HEK293T (cell line): ENCODE measurements at places on chromosomes 13 and 19.

- no peak for DNase-seq
Measured at GRCh38 chr13:111503376-111503775, 182.9 kb downstream of the TEX29 start.

DNA sequence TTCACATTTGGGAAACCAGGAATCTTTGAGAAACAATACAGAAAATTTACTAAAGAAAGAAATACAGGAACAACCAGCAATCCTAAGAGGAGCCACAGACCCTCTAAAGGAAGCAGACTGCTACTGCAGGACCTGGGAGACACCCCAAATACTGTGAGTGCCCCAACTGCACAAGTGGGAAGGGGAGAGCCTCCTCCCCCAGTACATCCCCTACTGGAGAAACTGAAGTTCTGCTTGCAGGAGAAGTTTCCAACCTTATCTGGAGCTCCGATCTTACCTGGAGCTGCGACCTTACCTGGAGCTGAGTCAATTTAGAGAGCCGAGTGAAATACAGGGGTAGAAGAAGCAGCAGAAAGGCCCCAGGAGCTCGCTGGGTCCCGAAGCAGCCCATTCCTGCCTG, 236.4 kb upstream of the SPRY2 start:
- no peak for DNase-seq

GRCh38 chr19:50266896-50267295, 62.3 kb downstream of the KCNC3 start:
- DNase-seq, result peak; percentile 56

- DNase-seq, result no peak
Measured at GRCh38 chr13:75641026-75641425, 4.9 kb downstream of the LMO7 start.

DNA sequence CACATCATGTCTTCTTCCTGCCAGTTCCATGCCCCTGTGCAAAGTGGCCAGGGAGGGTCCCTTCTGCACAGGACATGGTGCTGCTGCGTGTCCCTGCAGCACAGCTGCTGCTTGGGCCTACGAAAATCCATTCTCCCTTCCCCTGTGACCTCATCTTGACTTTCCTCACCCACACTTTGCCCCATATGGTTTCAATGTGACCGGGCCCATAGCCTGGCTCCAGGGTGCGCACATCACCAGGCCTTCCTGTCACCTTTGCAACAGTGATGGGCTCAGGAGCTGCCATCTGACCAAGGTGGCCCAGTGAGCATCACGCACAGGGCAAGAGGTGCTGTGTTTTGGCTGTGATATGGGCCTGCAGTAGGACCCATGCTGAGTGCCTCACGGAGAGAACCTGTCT, 10.8 kb downstream of the PPP1R12C start:
- DNase-seq, result no peak

DNA sequence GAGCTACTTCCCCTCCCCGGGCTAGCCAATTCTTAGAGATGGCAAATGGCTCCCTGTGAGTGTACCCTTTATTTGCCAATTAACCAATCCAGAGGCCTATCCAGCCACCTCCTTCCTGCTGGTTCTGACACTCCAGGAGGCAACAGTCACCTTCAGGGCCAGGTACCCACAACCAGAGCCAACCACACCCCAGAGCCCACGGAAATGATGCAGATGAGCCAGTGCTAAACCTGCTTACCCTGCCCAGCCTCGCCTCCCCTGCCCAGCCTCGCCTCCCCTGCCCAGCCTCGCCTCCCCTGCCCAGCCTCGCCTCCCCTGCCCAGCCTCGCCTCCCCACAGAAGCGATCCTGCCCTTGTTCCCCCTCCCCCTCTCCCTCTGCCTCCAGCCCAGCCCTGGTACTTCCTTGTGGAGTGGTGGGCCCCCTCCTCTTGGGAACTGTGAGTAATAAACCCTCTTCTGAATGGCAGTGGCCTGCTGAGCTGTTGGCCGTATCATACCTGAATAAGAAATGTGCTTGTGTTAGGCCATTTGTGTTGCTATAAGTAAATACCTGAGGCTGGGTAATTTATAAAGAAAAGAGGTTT, 173.8 kb upstream of the RNF113B start:
- no peak for DNase-seq

GRCh38 chr13:114107686-114108081, 24.7 kb downstream of the RASA3 start:
- no peak for DNase-seq

DNA sequence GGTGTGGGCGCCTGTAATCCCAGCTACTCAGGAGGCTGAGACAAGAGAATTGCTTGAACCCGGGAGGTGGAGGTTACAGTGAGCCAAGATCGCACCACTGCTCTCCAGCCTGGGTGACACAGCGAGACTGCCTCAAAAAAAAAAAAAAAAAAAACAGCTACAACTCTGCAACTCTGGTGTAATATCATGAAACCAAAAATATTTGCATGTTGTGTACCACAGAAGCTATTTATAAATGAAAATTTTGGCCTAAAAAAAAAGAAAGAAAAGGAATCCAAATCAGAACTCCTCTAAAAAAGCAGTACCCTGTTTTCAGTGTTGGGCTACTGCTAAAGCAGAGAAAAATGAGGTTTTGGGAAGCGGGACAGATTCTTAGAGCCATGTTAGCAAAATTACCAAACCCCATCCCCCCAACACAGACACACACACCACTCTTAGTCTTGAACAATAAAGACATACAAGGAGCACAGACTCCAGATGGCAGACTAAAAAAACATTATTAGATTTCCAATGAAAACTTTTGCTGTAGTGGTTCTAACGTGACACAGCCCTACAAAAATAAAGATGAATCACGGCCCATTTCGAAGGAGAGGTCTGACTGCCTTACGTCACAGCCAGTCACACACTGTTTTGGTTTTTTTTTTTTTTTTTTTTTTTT, 51.5 kb downstream of the INSR start:
- no peak for DNase-seq

- no peak for DNase-seq
Measured at GRCh38 chr13:98103531-98103930, 39.4 kb upstream of the FARP1 start.

- peak; percentile 79 for DNase-seq
Measured at GRCh38 chr13:43785650-43786471, 911 bp downstream of the ENOX1 start.

GRCh38 chr13:62251734-62252133, 836.1 kb upstream of the PCDH20 start:
- DNase-seq, result no peak

DNA sequence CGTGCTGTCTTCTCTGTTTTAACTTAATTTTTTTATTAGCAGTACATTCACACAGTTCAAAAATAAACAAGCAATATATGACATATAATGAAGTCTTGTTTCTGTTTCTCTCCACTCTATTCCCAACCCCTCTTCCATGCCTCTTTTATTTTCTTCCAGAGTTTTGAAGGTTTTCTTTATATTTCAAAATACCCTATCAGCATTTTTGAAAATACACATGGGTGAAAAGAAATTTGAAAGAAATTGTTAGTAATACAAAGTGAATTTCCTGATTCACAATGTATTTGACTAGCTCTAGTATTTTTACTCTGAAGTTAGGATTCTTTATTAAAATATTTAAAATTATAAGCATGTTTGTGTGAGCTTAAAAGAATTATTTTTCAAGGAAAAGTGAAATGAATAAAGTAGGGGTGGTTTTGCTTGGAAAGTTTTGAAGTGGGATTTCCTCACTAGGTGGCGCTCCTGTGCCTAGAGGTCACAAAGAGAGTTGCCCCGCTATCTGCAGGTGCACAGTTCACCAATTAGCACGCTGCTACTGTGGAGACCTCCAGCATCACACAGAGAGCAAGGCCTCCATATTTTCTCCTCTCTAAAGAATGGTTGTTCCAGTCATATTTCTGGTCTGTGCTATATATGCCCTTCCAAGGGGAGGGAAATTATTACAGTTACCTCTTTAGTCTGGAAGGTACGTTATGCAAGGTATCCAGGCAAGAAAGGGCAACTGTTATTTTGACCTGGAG, 37.6 kb downstream of the SOX21 start:
- DNase-seq, result peak; percentile 92

DNA sequence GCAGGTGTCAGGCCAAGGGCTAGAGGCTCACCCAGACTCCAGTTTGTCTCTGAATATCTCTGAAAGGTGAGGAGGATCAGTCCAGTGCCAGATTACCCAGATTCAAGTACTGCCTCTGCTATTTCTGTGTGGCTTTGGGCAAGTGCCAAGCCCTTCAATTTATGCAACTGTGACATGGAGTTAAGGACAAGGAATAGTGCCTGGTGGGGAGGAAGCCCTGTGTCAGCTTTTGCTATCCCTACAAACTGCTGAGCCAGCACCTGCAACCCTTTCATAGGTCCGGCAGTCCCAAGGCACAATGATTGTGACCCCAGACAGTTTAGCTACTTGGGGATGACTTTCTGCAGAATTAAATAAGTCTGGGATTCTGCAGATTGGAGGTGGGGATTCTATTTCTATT, 123.0 kb downstream of the KL start:
- no peak for DNase-seq

- no peak for DNase-seq
Measured at GRCh38 chr13:29849071-29849631, 1.3 kb downstream of the UBL3 start.

GRCh38 chr19:40143612-40144011, 47.6 kb upstream of the MAP3K10 start:
- DNase-seq, result no peak

DNA sequence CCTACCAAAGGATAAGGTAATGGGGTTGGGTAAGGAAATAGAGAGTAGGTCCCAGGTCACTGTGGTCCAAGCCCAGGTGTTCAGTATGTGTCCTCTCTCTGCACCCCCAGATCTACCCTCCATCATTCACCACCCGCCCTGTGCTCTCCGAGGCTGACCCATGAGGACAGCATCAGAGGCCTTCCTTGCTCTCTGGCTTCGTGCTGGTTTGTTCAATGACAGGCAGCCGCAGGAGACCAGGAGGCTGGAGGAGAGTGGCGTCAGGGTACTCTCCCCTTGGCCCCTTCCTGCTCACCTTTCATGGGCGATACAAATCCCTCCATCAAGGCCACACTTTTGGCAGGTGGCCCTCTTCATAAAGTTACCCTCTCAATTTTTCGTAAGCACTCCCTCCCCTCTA, 1.7 kb downstream of the TUBA3C start:
- DNase-seq, result no peak

GRCh38 chr19:17121736-17122293, 46.2 kb downstream of the MYO9B start:
- DNase-seq, result no peak

DNA sequence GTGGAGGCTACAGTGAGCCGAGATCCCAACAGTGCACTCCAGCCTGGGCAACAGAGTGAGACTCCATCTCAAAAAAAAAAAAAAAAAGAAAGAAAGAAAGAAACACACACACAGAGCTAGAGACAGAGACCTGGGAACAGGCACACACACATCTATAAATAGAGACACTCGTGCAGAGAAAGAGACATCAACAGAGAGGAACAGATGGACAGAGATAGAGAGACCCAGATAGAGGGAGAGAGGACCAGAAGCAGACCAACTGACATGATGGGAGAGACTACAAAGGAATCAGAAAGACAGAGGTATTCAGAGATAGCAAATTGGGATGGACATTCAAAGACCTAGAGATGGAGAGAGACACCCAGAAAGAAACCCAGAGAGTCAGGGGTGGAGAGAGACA, 2.1 kb upstream of the CA11 start:
- DNase-seq, result no peak

- DNase-seq, result no peak
Measured at GRCh38 chr19:50520822-50521465, 7.2 kb upstream of the ASPDH start.

GRCh38 chr13:112530861-112531260, 57.1 kb downstream of the TUBGCP3 start:
- no peak for DNase-seq

GRCh38 chr13:100451923-100452322, 136.7 kb downstream of the GGACT start:
- DNase-seq, result no peak

- no peak for DNase-seq
Measured at GRCh38 chr13:107545946-107546502, 669.3 kb downstream of the LIG4 start.

GRCh38 chr13:50467156-50468110, 376.1 kb downstream of the DLEU7 start:
- DNase-seq, result no peak

- DNase-seq, result no peak
Measured at GRCh38 chr13:46844431-46844830, 47.5 kb upstream of the ESD start.

- DNase-seq, result peak; percentile 12
Measured at GRCh38 chr13:59043016-59043415, 1120.7 kb downstream of the DIAPH3 start.

DNA sequence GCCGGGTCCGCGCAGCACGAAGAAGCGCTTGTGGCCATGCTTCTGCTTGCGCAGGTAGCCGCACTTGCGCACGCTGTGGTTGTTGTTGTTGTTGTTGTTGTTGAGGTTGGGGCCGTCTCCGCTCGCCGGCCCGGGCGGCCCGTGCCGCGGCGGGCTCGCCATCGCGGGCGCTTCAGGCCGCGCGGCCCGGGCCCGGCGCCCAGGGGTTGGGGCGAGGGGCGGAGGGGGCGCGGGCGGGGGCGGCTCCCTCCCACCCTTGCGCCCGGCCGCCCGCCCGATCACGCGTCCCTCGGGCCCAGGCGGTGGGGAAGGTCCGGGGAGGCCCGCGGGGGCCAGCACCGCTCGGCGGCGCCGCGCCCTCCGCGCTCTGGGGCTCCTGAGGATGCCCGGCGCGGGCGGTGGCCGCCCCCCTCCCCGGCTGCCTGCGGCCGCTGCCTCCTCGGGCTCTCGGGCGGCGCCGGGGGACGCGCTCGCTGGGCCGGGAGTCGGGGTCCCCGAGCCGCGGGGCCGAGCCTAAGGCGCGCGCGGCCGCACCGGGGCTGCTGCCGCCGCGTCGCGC, 412 bp downstream of the IRS2 start:
- DNase-seq, result no peak

DNA sequence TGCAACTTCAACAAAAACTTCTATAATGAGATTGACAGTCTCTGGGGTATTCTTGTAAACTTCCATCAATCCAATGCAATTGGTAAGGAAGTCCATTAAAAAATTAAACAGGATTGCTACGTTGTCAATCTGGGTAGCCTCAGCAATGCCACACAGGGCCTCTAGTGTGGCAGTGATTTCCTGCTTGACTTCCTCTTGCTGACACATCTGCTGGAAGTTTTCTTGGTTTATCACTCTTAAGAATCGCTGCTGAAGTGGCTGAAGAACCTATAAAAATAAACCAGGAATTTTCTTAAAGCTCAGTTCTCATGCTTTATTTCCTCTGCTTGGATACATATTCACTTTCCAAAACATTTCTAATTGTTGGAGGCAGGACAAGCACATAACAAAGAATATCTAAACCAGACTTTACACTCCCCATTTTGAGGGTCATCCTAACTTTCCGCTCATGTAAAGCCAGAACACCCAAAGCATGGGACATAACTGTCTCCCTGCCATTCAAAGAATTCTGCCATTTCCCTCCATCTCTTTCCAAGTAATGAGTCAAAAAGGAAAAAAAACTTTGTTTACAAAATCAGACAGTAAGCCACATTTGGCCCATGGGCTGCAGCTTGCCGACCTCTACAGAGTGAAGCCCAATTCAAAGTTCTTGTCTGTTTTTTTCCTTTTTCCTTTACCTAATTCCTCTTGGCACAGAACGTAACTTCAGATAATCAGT, 23.2 kb upstream of the EEF1AKMT1 start:
- DNase-seq, result no peak

- DNase-seq, result no peak
Measured at GRCh38 chr19:23706657-23707056, 19.6 kb upstream of the ZNF675 start.
